Stimulated activated CD8-positive, alpha-beta memory T cell treated with anti-CD3 and anti-CD28 coated beads, Interleukin-15, amount 100 ng/mL, for 1 hour (primary cell): ENCODE measurements at places on chromosomes 2 and 18.

- DNase-seq = no peak
Measured at GRCh38 chr2:45843136-45843535, 191.7 kb downstream of the PRKCE start.

DNA sequence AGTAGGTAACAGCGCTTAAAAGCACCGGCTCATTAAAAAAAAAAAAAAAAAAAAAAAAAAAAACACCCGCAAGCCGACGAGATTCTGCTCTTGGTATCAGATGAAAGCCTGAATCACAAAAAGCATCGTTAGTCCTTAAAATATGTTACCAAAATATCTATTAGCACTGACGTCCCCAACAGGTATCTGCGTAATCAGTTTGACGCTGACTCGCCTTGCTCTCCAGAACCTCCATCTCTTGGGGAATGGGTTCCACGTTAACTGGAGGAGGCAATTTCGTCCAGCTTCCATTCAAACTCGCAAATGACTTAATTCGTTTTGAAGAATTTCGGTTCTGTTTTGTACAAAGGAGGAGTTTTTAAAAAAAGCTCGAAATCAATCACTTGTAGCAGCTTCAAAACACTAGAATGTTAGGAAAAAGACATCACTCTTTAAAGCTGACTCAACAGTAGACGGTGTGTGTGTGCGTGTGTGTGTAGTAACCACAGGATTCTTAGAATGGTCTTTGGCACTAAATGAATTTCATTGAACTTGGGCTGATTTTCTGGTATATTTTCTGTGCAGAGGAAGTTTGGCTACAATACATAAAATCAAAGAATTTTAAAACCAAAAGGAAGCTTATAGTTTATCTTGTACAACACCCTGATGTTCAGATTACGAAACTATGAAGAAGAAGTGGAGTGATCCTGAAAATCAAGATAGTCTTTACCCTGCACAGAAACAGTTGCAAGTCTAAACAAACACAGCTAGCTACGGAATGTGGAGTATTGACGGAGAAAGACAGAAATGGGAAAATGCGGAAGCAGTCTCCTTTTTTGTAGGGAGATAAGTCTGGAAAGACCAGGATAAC, 1.1 kb upstream of the PGAP1 start:
- DNase-seq = peak; percentile 32

GRCh38 chr18:11849279-11849678, 1.9 kb upstream of the CHMP1B start:
- no peak for DNase-seq

DNA sequence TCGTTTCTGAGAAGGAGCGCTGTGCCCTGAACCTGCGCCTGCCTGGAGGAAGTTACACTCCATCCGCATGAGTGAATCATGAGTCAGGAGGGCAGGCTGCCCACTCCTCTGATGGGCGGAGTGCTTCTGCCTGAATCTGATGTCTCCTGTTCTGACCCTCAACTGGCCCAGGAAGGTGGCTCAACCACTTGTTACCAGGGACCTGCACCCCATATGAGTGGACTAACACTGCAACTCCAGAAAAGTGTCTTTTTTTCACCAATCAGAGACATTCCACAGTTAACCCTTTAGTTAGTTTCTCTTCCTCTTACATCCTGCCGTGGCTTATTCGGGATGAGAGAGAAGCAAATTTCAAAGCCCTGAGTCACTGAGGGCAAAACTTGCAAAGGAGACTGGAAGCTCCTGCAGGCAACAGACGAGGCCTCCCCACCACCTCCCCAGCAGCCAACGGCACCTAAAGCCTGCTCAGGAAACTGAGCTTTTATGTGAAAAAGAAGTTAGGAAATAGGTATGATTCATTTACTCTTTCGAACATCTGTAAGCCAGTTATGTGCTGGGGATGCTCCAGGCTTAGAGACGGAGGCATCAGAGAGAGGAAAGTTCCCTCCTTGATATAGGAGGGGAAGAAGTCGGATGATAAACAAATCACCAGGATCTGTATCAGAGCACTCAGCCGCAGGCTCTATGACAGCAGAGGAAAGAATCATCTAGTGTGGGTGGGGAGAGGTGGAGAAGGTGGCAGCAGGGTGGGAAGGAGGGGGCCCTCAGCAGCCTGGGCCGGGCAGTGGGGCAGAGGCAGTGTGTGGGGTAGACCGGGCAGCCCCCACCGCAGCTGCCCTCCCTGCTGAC, 30.9 kb downstream of the MBP start:
- no peak for DNase-seq

DNA sequence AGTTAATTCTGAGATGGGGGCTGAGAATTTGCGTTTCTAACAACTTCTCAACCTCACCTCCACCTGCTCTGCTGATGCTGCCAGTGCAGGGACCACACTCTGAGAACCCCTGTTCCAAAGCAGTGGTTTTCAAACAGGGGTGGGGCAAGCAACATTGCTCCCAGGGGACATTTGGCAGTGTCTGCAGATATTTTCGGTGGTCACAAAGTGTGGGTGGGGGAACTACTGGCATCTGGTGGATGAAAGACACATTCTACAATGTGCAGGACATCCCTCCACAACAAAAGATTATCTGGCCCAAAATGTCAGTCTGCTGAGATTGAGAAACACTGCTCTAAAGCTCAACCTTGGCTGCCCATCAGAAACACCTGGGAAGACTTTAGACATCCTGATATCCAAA, 188.7 kb upstream of the SATB2 start:
- DNase-seq = no peak

DNA sequence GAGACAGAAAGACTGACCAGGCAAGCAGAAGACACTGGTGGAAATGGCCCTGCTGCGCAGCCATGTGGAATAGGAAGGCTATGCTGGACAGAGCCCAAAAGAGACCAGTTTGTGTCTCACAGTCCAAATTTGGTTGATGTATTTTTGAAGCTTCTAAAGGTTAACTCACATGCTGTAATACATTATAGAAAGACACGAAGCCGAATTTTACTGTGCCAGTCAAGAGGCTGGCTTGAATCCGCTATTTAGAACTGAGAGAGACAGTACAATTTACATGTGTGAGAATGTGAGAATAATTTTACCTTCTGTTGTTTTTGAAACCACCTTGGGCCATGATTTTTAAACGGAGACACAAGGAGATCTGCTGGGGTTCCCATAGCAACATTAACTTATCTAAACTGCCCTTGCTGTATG, 113.6 kb downstream of the METTL8 start:
- DNase-seq = no peak

DNA sequence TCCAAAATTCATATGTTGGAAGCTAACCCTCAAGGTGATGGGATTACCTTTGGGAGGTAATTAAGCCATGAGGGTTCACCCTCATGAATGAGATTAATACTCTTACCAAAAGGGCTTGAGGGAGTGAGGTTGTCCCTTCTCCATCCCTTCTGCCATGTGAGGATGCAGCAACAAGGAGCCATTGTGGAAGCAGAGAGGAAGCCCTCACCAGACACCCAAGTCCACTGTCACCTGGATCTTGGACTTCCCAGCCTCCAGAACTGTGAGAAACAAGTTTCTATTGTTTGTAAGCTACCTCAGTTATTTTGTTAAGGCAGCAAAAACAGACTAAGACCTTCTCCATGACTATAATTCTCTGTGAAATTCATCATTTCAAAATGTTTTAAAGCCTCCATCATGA, 125.7 kb downstream of the FAM124B start:
- DNase-seq = no peak

DNA sequence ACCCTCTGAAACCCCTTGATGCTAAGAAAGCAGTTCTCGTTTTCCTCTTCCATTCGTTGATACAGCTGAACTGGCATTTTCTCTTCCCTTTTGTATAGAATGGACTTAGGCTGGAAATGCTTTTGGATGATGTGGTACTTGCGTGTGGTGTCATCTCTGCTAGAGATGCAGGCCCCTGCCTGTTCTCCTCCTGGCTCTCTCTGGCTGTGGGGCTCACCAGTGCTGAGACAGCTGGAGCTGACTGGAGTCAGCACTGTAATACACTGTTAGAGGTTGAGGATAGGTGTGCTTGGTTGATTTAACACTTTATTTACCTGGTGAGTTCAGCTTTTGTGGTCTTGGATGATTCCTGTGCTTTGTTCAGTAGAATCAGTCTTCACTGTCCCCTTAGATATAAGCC, 30.2 kb downstream of the PARD3B start:
- DNase-seq = no peak
